ENCODE measurements at places on chromosomes 1 and 21.
A peak's percentile ranks its signal among the peaks of the same experiment; 100 is the strongest.

DNA sequence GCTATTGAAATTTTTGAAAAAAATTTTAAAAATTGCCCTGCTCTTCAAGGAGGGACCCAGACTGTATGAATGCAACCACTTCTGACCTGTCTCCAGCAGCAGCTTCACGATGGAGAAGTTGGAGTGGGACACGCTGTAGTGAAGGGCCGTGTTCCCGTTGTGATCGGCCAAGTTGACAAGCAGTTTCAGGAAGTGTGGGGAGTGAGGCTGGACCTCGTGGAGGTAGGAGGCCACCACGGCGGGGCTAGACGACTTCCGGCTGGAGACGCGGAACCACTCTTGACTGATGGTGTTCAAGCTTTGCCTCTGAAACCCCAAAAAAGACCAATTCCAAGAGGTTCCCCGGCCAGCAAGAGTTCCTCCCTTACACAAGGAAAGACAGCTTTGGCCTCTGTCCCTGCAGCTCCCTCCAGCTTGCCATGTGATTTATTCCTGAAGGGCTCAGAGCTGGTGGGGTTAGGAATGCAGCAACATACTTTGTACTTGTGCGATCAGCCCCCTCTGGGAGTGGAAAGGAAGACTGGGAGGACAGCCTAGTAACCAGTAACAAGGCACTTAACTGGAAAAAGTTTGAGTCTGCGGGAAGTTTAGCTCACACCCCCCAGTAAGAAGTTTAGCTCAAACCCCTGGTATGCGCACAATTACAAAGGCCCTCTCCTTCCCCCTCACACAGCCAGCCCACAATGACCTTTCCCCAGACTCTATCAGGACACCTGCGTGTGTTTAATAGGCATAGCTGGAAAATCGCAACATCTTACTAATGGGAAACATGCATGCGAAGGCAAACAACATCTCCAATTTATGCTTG lies 56.0 kb downstream of the KANK4 start:
- no peak for DNase-seq

DNA sequence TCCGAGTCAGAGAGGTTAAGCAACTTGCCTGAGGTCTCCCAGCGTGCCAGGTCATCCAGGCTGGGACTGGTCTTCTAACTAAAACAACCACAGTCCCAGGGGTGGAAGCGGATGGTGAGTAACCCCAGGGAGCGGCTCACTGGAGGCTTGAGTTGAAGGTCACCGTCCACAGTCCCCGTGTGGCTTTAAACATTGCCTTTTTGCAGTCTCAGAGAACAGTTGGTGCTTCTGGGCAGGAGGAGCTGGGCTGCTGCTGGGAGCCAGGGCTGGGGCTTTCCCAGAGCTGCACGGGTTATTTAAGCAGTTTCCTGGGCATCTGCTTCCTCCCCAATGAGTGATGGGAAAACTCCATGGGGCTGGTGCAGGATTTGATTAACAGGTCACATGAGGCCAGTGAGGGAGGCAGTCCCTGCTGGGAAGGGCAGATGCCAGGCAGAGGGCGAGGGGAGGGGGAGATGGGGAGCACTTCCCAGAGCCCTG lies 12.3 kb downstream of the ARHGEF10L start:
- no peak for DNase-seq

- no peak for DNase-seq
Observed at GRCh38 chr1:108209456-108210108, 9.4 kb upstream of the SLC25A24 start.

- no peak for DNase-seq
Observed at GRCh38 chr1:13908128-13908527, 208.1 kb downstream of the PRDM2 start.

DNA sequence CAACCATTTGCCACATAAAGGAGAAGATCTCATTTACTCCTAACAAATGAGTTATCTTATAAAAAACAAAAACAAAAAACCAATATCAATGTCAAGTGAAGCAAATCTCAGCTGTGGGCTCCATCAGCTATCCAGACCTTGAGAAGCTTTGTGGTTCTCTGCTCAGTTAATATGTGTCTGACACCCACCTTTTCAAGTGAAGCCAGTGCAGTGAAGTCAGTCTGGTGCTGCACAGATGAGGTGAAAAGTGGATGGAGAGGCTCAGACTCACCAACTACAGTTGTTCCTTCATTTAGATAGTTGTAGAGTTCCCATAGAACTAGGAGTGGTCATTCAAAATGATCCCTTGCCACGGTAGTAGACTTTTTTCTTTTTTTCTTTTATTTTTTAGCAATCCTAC lies 106.8 kb downstream of the NTNG1 start:
- DNase-seq = no peak

- DNase-seq = peak; percentile 35
Observed at GRCh38 chr1:30877205-30877912, 31.2 kb downstream of the SDC3 start.

DNA sequence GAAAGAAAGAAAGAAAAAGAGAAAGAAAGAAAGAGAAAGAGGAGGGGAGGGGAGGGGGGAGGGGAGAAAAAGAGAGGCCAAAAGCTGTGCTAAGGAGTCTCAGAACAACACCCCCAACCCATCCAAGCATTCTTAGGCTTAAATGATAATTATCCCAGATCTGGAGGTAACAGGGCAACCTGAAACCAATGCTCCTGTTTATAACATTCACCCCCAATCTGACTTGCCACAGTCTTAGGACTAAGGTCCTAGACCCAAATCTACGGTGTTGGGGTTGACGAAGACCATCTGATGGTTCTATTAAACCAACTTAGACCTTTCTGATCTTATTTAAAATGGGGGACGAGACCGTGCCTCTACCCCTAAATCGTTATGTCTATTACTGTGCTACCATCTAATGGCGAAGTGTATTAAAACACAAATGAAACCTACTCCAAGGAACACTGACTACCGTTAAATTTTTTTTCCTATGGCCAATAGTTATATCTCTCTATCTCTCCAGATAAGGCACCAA lies 119.3 kb upstream of the CDC42BPA start:
- DNase-seq = peak; percentile 17

DNA sequence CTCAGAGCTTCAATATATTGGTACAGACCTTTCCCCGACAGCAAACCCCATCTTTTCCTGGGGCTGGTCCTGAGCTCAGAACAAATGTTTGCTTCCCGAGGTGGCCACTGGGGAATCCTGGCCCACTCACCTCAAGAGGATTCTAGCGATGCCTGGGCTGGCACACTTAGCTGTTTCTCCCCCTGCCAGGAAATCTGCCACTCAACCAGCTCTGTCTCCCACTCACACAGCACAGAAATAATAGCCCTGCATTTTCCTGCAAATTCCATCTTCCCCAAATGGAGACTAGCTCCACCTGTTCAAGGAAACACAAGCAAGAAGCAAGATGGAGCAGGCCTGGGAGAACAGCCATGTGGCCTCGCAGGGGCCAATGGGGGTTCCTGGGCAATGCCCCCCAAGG lies 21.1 kb downstream of the KCNN3 start:
- DNase-seq = no peak

- DNase-seq = no peak
Observed at GRCh38 chr1:181057079-181057478, 23.3 kb downstream of the MR1 start.

All from MV-4-11 (cell line).